ENCODE measurements at places on chromosomes 4 and X.

- DNase-seq, result no peak
These were observed 60.4 kb downstream of the BCOR start for GRCh38 chrX:40037367-40037766.

- DNase-seq, result no peak
These were observed 51.6 kb downstream of the NFKB1 start for GRCh38 chr4:102552781-102553180.

DNA sequence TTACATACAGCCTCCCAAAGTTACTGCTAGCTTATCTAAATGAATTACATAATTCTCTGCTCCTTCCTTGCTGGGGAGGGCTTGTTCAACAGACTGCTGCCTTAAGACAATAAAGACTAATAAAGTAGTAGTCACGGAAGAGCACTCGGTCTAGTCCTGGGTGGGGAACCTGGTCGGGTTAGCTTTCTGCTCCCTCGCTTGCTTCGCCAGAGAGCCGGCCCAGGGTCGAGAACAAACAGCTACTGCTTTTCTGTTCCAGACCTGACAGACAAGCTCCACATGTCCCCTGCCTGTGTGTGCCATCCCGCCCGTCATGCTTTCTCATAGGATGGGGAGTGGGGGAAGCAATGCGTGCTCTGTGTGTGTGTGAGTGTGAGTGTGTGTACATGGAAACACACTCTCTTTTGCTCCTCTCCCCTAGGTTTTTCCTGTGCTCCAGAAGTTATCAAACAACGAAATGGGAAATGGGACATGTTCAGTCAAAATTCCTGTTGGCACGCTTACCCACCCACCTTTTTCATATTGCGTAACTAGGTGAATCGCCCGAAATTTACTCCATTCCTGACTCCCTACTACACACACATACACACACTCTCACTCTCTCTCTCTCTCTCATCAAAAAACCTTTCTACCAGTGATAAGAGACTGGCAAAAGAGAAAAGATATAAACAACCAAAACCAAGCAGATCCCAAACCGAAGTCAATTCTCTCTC is 1.3 kb downstream of the NPY1R start:
- no peak for DNase-seq

DNA sequence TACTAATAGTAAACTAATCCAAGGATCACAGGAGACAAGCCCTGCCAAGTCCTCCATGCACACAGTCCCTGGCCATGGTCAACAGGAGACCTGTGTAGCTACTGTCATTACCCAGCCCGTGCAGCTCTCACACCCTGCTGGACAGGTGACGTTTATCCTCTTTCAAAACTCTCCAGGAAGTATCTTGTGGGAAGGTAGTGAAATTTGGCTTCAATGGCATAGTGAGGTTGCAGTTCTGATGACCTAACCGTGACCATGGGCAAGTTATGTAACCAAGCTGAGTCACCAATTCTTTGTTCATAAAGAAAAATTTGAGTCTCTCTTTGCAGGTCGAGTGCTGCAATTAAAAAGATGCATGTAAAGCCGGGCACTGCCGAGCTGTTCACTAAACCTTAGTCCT is 11.3 kb upstream of the SLC2A9 start:
- no peak for DNase-seq

- no peak for DNase-seq
These were observed 103.2 kb upstream of the CITED1 start for GRCh38 chrX:72408885-72409284.

- DNase-seq, result no peak
These were observed 251.9 kb downstream of the AFAP1 start for GRCh38 chr4:7687796-7688195.

GRCh38 chrX:137178392-137178791 is 144.6 kb upstream of the GPR101 start:
- DNase-seq, result no peak

DNA sequence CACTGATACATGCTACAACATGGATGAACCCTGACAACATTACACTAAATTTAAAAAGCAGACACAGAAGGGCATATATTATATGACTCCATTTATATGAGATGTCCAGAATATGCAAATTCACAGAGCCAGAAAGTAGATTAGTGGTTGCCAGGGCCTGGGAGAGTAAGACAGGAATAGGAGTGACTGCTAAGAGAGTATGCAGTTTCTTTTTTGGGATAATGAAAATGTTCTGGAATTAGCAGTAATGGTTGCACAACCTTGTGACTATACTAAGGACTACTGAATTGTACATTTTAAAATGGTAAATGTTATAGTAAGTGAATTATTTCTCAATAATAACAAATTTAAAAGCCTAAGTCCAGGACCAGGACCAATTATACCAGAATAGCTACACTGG is 29.5 kb upstream of the NUP54 start:
- DNase-seq, result no peak

DNA sequence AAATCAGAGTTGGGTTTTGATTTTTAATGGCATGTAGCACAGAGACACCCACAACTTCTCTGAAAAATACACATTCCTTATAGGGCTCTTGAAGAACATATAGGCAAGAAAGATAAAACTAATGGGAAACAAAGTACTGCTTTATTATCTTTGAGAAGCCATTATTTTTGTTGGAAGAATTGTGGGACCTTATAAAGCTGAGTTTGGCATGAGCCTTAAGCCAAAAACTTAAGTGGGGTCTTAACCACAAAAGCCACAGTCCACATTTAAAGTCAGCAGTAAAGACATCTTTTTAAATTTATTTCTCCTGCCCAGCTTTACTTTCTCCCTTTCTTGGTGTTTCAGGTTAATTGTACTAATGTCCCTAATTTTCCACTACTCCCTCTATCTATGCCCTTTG is 1297.3 kb downstream of the C4orf33 start:
- no peak for DNase-seq

DNA sequence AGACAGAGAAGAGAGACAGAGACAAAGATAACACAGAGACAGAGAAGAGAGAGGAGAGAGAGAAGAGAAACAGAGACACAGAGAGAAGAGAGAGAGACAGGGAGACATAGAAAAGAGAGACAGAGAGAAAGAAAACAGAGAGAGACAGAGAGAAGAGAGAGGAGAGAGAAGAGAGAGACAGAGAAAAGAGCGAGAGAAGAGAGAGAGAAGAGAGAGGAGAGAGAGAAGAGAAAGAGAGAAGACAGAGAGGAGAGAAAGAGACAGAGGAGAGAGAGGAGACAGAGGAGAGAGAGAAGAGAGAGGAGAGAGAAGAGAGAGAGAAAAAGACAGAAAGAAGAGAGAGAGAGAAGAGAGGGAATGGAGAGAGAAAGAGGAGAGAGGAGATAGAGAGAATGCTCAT is 601.1 kb upstream of the PRKX start:
- no peak for DNase-seq

GRCh38 chr4:83692028-83692427 is 156.1 kb downstream of the GPAT3 start:
- no peak for DNase-seq

GRCh38 chr4:76488888-76489685 is 54.1 kb downstream of the SHROOM3 start:
- DNase-seq, result no peak

DNA sequence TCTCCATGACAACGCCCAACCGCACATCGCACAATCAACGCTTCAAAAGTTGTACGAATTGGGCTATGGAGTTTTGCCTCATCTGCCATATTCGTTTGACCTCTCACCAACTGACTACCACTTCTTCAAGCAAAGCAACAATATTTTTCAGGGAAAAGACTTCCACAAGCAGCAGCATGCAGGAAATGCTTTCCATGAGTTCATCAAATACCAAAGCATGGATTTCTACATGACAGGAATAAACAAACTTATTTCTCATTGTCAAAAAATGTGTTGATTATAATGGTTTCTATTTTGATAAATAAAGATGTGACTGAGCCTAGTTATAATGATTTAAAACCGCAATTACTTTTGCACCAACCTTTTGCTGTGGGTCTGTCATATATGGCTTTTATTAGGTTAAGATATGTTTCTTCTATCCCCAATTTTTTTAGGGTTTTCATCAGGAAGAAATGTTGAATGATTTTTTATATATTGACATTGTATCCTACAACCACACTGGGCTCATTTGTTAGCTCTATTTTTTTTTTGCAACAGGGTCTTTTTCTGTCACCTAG is 138.4 kb downstream of the PWWP3B start:
- no peak for DNase-seq

GRCh38 chr4:143207555-143207954 is 22.8 kb downstream of the USP38 start:
- DNase-seq, result no peak

DNA sequence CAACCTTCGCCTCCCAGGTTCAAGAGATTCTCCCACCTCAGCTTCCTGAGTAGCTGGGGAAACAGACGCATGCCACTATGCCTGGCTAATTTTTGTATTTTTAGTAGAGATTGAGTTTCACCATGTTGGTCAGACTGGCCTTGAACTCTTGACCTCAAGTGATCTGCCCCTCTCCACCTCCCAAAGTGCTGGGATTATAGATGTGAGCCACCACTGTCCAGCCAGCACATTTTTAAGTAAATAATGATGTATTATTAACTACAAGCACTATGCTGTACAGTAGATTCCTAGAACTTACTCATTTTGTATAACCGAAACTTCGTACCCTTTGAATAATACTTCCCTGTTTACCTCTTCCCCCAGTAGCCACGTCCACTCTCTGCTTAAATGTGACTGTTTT is 96.0 kb upstream of the GABRG1 start:
- no peak for DNase-seq

GRCh38 chrX:74788545-74789086 is 136.6 kb downstream of the NEXMIF start:
- no peak for DNase-seq

DNA sequence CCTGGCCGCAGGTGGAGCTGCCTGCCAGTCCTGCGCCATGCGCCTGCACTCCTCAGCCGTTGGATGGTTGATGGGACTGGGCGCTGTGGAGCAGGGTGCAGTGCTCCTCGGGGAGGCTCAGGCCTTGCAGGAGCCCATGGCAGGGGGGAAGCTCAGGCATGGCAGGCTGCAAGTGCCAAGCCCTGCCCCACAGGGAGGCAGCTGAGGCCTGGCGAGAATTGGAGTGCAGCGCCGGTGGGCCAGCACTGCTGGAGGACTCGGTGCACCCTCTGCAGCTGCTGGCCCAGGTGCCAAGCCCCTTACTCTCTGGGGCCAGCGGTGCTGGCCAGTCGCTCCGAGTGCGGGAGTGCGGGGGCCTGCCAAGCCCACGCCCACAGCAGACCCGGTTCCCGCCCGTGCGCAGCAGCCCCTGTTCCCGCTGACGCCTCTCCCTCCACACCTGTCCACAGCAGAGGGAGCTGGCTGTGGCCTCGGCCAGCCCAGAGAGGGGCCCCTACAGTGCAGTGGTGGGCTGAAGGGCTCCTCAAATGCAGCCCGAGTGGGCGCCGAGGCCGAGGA is 275.9 kb upstream of the FRG1 start:
- no peak for DNase-seq

DNA sequence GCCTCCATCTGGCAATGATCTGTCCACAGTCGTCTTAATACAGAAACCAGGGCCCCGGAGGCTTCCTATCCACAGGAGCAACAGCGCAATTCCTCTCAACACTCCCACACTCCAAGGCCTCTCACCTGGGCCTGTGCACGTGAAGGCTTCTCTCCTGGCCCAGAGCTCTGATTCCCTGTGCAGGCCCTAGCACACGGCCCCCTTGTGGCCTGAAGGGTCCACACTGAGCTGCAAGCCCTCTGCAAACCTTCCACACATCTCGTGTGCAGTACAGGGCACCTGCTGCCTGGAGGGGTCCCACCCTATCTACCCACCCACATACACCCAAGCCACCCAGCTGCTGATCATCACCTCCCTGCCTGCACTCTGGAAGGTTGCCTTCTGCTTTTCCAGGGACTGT is 150.1 kb upstream of the NUDT10 start:
- no peak for DNase-seq

DNA sequence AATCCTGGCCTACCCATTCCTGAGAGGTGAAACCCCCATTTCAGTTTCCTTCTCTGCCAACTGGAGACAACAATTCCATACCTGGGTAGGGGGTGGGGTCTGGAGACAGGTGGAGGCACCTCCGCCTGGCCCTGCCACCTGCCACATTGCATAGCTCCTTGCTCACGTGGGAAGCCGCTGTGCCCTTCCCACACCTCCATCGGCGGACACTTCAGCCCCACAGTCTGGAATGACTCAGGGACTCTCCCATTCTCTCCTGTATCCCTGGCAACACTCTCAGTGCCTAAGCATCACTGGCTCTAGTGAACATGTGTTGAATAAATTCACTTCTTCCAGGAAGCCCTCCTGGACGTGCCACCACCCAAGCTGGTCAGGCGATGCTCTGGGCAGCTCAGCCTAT is 21.7 kb downstream of the PPP2R2C start:
- no peak for DNase-seq

GRCh38 chr4:14615671-14616070 is 386.6 kb upstream of the CPEB2 start:
- DNase-seq, result no peak

GRCh38 chr4:8318509-8318908 is 49.0 kb downstream of the HTRA3 start:
- DNase-seq, result no peak

- DNase-seq, result no peak
These were observed 51.0 kb downstream of the TMEM131L start for GRCh38 chr4:153517159-153517558.

DNA sequence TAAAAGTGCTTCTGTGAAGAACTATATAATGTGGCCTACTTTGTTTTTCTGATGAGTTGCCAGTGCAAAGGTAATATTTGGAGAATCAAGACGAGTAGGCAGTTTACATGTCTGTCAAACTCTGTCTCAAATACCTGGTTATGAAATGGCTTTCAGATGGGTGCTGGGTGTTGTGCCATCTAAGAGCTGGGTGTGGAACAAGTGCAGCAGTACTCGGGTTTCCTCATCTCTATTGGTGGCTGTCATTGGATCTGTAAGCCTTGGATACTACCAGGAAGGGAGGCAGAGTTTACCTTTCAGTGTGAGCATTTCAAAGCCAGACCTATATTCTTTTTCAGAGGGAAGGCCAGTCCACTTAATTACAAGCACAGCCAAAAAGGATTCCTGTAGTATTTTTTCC is 37.2 kb downstream of the MTM1 start:
- DNase-seq, result no peak

DNA sequence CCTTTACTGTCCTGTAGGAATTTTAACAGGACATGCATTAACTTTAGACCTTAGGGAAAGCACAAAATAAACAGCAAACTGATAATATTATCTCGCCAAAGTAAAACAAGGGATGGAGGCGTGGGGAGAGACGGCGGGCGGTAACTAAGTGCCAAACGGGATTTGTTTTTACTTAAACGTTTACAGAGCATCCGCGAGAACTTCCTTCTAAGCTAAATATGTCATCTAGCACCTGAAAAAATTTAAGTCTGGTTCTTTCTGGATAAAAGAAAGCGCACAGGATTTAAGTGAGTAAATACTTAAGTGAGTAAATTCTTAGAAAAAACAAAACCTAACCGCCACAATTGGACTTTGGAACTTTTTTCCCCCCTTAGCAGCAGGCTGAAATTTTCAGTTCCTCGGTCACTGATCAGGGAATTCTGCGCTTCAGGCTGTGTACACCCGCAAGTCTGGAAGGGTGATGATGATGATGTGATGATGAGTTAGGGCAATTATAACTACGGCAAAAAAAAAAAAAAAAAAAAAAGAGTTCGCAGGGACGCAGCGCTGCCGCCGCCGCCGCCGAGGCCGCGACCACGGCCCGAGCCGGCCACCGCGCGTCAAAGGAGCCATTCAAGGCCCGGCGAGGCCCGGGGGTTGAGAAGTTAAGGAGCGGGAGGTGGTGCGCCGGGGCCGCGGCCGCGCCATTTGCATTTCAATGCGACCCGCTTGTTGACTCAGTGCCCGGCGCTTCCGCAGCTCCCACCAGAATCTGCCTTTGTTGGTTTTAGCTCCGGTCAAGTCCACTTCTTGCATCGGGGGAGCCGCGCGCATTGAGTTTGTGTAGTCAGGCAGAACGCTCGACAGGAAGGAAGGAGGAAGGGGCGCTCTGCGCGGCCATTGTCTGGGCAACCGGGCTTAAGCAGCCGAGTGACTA is 108.8 kb downstream of the SPRY1 start:
- DNase-seq, result no peak

- peak; percentile 4 for DNase-seq
These were observed 58.4 kb upstream of the NEIL3 start for GRCh38 chr4:177251237-177251636.
